ENCODE measurements at places on chromosomes 11 and 22.

GRCh38 chr11:7671347-7672215, 1.7 kb downstream of the CYB5R2 start:
- no peak for DNase-seq

DNA sequence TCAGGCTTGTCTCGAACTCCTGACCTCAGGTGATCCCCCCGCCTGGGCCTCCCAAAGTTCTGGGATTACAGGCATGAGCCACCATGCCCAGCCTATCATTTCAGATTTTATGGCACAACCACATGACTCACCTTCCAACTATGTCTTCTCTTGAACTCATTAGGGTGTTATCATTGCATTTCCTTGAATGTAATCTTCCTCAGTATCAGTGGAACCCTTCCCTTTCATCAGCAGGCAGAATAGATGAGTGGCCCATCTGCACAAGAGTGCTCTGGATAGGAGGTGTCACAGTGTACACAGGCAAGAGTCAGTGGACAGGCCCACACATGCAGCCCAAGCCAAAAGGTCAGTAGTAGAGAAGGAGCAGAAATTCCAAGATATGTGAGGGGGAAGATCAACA, 29.1 kb upstream of the AQP11 start:
- peak; percentile 80 for DNase-seq

GRCh38 chr11:14861680-14862079, 30.4 kb downstream of the CYP2R1 start:
- no peak for DNase-seq

- no peak for DNase-seq
Observed at GRCh38 chr11:86255896-86256295, 11.3 kb downstream of the EED start.

GRCh38 chr11:112004389-112004788, 20.8 kb upstream of the DLAT start:
- DNase-seq: no peak

DNA sequence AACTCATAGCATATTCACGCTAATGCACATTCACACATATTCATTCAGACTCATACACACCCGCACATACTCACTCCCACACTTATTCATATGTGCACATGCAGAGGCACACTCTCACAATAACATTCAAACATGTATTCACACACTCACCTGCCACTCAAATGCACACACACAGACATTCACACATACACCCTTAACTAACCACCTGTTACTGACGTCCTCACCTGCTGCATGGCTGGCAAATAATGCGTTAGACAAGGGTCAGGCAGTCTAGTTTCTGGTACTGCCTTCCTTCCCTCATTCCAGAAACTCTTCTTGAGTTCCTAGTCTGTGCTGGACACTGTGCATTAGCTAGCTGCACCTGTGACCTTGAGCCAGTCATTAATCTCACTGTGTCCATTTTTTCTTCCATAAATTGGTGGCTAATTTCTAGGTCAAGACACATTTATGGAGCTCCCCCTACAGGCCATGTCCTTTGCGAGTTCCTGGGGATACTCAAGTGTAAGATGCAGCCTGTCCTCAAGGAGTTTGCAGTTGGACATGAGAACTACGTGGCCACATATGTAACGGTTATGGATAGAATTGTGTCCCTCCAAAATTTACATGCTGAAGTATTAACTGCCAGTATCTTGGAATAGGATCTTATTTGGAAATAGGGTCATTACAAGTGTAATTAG, 34.5 kb upstream of the SEZ6L start:
- DNase-seq: peak; percentile 2

- DNase-seq: peak; percentile 49
Observed at GRCh38 chr11:91220476-91221202, 997.8 kb upstream of the CHORDC1 start.

DNA sequence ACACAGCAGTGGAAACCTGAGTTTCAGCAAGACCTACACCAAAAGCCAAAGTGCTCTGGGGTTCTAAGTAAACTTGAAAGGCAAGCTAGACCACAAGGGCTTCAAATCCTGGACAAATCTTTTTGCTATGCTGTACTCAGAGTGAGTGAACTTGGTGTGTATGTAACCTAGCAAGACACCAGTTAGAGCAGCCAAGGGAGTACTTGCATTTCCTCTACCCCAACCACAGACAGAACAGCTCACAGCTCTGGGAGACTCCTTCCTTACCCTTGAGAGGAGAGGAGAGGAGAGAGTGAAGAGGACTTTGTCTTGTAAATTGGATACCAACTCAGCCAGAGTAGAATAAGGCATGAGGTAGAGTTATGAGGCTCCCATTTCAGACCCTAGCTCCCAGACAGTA, 71.4 kb downstream of the CTSC start:
- DNase-seq: no peak

GRCh38 chr11:122746050-122746478, 90.5 kb downstream of the UBASH3B start:
- DNase-seq: no peak

- no peak for DNase-seq
Observed at GRCh38 chr22:38953091-38953490, 4.3 kb upstream of the APOBEC3A start.

- DNase-seq: no peak
Observed at GRCh38 chr11:13552784-13553183, 57.0 kb upstream of the PTH start.

- no peak for DNase-seq
Observed at GRCh38 chr11:36692704-36693103, 94.7 kb upstream of the RAG2 start.

- no peak for DNase-seq
Observed at GRCh38 chr22:48520884-48521588, 1306.6 kb downstream of the BRD1 start.

DNA sequence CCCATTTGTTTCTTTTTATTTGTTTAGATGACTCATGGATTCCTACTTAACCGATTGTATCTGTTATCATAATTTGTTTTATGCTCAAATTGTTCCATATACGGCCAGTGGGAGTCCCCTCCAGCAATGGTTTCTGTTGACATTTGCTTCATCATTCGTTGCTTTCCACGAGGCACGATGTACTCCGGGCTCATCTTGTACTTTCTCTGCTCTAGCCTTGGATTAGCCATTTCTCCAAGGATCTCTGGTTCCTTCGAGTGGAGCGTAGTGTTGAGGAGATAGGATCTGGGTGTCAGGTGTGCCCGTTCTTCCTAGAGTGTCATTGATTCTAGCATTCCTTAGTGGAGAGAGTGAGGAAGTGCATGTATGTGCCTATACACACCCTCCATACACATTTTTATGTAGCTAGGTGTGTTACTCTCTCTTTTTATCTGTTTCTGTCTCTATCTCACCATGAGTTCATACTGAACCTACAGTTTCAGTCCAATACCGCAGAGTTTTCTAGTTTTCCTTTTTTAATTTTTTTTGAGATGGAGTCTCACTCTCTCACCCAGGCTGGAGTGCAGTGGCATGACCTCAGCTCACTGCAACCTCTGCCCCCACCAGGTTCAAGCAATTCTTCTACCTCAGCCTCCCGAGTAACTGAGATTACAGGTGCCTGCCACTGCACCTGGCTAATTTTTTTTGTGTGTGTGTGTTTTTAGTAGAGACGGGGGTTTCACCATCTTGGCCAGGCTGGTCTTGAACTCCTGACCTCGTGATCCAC, 31.4 kb downstream of the TECTA start:
- no peak for DNase-seq

- DNase-seq: no peak
Observed at GRCh38 chr11:126781942-126782341, 218.6 kb downstream of the KIRREL3 start.

- DNase-seq: no peak
Observed at GRCh38 chr11:1844221-1845094, 5.7 kb downstream of the TNNI2 start.

GRCh38 chr11:112762707-112763090, 198.5 kb upstream of the NCAM1 start:
- no peak for DNase-seq

GRCh38 chr11:60500276-60500910, 7.8 kb downstream of the MS4A12 start:
- peak; percentile 19 for DNase-seq

GRCh38 chr11:844693-845644, 2.3 kb downstream of the TSPAN4 start:
- DNase-seq: peak; percentile 84

GRCh38 chr22:32802237-32802765, 796 bp downstream of the TIMP3 start:
- no peak for DNase-seq

DNA sequence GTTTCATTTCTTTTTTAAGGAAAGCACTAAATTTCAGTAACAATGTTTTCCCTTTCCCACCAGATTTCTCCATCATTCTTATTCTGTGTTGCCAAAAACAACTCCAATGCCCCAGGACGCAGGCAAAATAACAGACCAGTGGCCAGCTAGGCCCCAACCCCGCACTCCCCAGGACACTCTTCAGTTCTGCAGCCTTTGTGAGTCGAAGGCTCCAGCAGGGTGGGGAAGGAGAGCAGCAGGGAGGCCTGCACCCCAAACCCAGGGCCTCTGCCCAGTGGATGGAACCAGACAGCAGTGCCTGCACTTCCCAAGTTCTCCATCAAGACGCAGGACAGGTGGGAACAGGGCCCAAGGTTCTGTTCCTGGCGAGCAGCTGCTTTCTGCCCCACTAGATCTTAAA, 34.4 kb downstream of the PPP2R1B start:
- DNase-seq: no peak
